Urinary bladder (tissue), 4 donors: ENCODE measurements at places on chromosomes 1 and 21.

DNA sequence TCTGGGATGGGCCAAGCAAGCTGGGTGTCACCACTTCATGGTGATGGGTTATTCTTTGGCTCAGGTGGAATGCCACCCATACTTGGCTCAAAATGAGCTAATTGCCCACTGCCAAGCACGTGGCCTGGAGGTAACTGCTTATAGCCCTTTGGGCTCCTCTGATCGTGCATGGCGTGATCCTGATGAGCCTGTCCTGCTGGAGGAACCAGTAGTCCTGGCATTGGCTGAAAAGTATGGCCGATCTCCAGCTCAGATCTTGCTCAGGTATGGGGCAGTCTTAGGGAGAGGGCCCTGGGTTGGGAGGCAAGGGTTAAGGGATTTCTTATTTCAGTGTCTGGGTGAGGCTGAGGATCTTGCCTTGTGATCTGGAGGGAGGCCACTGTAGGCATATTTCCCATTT lies 15.4 kb upstream of the NASP start:
- DNase-seq: no peak

DNA sequence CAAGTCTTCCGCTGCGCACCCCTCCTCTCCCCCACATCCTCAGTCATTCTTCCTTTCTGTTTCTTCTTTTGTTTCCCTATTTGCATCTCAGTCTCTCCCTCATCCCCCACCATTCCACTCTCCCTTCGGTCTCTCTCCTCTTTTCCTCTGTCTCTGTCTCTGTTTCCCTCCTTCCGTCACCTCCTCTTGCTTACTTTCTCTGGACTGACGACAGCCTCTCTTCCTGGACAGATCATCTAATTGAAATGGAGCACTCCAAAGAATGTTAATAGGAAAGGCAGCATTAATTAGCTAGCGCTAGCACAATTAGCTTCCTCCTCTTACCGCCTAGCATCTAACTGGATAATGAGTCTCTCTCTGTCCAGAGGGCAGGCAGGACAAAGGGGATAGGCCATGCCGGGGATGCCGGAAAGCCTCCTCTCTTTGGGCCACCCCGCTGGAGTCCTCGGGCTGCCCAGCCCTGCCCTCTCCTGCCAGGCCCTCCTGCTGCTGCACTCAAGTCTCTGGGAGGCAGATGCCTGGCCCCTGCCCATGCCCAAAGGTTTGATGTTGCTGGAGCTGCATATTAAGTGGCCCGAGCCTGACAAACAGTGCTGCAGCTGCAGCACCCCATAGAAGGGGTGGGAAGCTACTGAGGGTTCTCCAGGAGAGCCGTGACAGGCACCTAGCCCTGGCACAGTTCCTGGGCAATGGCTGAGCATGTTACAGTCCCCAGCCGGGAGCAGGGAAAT lies 20.8 kb downstream of the DISP3 start:
- no peak for DNase-seq

GRCh38 chr1:180150982-180151381 lies 3.7 kb upstream of the QSOX1 start:
- no peak for DNase-seq

DNA sequence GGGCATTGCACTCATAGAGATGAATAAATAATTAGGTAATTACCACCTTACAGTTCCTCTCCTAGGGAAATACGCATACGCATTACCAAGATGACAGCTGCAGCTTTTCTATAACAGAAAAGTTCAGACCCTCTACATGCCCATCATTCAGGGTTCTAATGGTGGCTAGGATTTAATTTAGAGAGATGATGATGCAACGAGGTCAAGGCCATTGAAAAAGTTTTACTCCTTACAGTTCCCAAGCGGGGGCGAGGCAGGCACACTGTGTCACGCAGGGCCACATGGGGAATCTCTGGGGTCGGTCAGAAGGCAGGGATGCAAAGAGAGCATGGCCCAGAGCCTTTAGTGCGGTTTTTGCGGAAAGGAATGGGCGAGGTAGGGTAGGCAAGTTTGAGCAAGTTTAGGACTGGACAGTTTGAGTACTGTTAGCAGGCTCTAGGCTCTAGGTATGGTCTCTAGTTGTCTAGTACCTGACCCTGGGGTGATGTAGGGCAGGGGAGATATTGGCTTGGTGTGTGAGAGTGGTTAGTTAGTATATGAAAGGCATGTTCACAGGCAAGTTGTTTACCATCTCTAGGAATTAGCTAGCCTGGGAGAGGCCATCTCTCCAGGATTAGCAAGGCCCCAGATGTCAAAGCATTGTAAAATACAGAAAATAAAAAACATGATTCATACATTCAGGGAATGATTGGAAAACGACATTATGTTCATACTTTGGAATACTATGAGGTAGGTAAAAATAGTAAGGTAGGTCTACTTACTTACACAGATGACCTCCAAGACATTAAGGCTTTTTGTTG lies 29.6 kb upstream of the ID3 start:
- no peak for DNase-seq

DNA sequence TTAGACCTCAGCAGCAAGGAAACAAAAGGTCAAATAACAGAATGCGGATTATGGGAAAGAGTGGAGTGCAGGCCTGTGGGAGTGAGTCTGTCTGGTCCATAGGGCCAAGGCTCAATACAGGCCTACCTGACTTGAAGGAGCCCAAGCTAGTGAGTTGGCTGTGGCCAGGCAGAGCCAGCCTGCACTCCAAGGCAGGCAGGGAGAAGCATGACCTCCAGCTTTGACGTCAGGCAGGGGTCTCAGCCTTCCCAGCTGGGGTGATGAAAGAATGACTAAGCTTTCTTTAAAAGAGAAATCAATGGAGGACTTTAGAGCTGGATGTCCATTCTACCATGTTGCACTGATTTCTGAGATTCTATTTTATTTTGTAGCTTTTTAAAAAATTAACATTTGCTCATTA lies 62.8 kb downstream of the RHOU start:
- DNase-seq: no peak
